ENCODE measurements at places on chromosomes 3 and 15.

DNA sequence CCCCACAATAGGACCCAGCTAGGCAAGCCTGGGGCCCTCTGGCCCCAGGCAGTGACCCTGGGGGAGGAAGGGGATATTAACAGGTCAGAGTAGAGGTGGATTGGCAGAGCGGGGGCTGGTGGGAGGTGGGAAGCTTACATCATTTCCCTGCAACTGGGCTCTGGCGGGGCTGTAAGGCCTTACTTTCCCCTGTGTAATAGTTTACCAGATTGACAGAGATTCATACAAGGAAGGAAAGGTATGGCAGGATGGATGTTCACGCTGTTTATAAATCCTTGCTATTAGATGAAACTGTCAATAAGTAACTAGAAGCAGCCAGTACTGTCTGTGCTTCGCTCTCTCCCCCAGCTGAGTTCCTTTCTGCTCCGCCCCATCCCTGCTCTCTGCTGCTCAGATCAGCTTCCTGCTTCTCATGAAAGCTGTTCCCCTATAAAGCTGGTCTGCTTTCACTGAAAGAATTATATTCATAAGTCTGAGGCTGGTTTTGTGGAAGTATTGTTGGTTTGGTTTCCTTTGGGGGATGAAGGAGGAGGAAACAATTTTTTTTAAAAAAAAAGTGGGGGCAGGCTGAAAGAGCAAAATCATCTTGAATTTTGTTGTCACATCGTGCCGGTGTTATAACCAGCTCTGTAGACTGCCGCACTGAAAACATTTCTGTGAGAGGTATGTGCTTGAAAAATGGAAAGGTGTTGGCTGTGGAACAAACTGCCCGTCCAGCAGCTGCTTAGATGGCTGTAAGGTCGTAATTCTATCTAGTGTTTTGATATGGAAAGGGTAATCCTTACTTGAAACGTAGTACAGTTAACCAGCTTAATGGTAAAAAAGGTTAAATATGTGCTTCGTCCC, 76.4 kb downstream of the BBX start:
- peak; percentile 5 for DNase-seq

GRCh38 chr15:51348688-51349087, 7.2 kb downstream of the GLDN start:
- no peak for DNase-seq

- no peak for DNase-seq
Measured at GRCh38 chr3:36372534-36372935, 7.8 kb upstream of the STAC start.

- no peak for DNase-seq
Measured at GRCh38 chr3:106381939-106382335, 513.1 kb upstream of the CBLB start.

GRCh38 chr3:18258492-18258891, 166.6 kb downstream of the SATB1 start:
- DNase-seq = no peak

DNA sequence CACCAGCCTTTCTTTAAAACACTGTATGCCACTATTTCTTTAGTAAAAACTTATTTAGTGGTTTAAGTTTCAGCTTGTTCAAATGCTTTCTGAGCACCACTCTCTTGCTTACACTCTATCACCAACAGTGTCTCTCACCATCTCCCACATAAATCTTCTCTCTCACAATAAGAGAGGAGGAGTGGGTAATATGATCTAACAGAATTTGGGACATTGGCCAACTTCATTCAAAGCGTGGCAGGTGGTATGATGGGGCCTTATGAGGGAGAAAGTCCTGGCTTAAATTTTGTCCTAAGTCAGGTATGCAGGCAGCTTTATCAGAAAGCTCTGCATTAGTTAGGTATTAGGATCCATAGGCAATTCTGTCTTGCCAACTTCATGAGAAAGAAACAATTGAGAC, 1132.5 kb downstream of the TUSC7 start:
- no peak for DNase-seq

Measured in activated T-helper 1 cell treated with anti-CD3 and anti-CD28 coated beads, Interleukin-2, amount 50 U/mL, for 16 hours (primary cell).